ENCODE measurements at places on chromosomes 5 and 9.

DNA sequence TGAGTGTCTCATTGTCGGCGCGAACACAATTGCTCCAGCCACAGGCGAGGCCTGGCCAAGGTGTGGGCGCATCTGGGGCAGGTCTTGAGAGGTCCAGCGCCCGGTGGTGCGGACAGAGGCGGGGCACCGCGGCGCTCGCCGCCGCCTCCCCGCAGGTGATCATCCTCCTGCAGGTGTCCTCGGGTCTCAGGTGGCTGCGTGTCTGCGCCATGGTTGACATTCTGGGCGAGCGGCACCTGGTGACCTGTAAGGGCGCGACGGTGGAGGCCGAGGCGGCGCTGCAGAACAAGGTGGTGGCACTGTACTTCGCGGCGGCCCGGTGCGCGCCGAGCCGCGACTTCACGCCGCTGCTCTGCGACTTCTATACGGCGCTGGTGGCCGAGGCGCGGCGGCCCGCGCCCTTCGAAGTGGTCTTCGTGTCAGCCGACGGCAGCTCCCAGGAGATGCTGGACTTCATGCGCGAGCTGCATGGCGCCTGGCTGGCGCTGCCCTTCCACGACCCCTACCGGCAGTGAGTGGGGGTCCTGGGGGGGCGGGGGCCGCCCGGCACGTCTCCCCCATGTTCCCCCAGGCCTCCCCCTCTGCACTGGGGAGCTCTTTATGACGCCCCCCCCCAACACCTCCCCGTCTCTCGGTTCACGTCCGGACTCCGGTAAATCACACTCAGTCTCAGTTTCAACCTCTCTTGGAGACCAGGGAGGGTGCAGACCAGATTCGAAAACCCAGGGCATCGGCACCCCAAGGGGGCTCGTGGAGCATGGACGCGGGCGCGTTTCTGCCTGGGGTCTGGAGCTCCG, 446 bp downstream of the NXNL2 start:
- no peak for DNase-seq

GRCh38 chr5:170623576-170624181, 119.9 kb downstream of the KCNIP1 start:
- DNase-seq = peak; percentile 19

DNA sequence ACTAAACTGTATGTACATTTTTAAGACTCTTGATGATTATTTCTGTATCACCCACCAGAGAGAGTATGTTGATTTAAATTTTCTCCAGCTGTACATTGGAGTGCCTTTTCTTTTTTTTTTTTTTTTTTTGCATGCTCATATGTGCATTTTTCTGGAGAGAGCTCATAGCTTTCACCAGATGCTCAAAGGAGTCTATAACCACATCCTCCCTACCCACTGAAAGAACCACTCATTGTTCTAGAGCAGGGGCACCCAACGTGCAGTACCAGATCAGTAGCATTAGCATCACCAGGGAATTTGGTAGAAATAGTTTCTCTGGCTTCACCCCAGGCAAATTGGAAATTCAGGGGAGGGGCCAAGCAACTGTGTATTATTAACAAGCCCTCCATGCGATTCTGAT, 53.9 kb upstream of the TMEM171 start:
- DNase-seq = peak; percentile 26

GRCh38 chr5:124583469-124584350, 162.7 kb downstream of the ZNF608 start:
- DNase-seq = peak; percentile 69

DNA sequence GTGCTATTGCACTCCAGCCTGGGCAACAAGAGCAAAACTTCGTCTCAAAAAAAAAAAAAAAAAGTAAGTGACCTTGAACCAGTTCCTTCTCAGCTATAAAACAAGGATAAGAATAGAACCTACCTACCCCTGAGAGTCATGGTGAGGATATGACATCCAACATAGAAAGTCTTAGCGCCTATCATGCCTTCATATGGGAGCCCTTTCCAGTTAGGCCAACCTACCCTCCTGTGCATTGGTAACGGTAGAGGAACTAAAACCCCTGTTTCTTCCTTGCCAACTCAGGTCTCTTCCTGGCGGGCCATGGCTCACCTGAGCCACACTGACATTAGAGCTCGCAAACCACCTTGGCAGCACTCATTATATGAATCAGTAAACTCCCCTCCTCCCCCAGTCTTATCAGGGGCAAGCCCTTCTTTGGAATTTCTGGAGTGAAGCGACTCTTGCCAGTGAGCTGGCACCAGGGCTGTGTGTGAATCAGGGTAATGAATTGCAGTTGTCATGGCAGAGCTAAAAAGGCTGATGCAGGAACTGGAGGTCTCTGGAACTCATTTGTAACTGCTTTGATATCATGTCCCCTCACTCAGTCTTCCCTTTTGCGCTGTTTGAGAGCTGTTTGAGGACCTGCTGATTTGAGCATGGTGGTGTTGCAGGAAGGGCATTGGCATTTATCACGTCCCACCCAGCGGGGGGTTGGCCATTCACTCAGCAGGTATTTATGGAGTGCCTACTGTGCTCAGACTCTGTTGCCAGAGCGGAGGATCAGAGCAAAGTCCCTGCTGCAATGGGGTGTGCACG, 10.3 kb downstream of the WWC1 start:
- peak; percentile 95 for DNase-seq

DNA sequence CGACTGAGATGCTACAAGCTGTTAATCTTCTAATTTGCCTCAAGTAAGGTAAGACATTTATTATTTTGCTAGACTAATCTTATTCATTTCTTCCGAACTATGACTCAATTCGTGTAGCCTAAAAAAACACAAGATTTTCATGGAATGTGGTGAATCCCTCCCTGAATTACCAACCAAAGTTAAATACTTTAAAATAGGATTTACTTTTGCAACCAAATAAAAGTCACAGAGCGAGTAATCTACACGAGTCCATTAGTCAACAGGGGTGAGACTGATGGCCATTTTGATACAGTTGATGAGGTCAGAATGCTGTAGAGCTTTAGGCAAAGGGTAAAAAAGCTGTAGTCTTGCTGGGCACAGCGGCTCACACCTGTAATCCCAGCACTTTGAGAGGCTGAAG, 13.1 kb upstream of the BNC2 start:
- peak; percentile 11 for DNase-seq

All from NCI-H226 (cell line).